Right renal cortex interstitium (tissue), 3 donors: ENCODE measurements at places on chromosomes 13 and 19. TPM values are rescaled to one million over a fixed set of nuclear protein-coding genes. Genes with fewer than 3 reads are reported as not detected.

GRCh38 chr19:33098055-33098534 lies 17.1 kb downstream of the GPATCH1 start:
- no peak for DNase-seq

DNA sequence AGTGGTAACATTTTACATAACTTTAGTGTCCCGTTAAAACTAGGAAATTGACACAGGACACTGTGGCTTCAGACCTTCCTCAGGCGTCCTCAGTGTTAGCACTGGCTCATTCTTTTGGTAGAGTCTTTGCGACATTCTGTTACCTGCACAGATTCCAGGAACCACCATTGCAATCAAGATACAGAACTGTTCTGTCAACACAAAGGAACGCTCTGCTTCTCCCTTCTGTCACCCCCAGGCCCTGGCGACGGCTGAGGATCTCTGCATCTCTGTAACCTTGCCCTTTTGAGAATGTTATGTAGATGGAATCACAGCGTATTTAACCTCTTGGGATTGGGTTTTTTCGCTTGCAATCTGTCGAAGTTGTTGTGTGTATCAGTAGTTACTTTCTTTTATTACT lies 22.6 kb downstream of the KDM4B start:
- DNase-seq: no peak

Gene NXNL1
- polyA plus RNA-seq: not detected

GRCh38 chr19:46631481-46631880 lies 4.5 kb downstream of the GNG8 start:
- DNase-seq: no peak

GRCh38 chr13:98556968-98557631 lies 19.8 kb downstream of the STK24 start:
- DNase-seq: no peak

Gene GRIN2D
- polyA plus RNA-seq: 0.38 TPM

Gene ZNF575
- 1.4 TPM for polyA plus RNA-seq

Gene SIGLEC5
- polyA plus RNA-seq: 0.48 TPM

Gene PRR36
- polyA plus RNA-seq: 4.5 TPM

Gene VSIG10L
- polyA plus RNA-seq: 4.4 TPM

DNA sequence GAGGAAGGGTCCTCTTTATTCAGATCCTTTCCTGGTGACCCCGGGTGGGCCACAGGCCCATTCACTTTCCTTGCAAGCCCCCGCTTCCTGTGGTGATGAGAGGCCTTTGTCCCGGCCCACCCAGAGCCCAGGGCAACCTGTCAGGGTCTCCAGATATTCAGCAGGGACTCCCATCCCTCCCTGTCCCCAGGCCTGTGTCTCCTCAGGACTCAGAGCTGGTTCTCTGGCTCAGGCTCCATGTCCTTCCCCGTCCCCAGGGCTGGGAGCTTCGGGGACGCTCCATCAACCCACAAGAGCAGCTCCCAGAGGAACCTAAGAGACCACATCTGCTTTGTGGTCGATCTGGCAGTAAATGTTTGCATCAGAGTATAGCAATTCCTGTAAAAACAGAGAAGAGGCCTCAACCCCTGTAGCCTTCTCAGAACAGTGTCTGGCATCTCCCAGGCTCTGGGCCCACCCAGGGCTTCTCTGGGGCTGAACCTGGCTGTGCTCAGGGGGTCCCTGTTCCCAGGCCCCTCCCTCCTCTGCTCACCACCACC lies 7.8 kb downstream of the CEACAM4 start:
- DNase-seq: no peak

Gene APOC1
- polyA plus RNA-seq: 10.9 TPM

Gene GPC6
- polyA plus RNA-seq: 71.0 TPM

Gene KLC3
- 0.97 TPM for polyA plus RNA-seq

Gene GPI
- 133 TPM for polyA plus RNA-seq

Gene MEGF8
- polyA plus RNA-seq: 37.9 TPM

- no peak for DNase-seq
Observed at GRCh38 chr19:55686311-55687050, 11.5 kb downstream of the EPN1 start.

DNA sequence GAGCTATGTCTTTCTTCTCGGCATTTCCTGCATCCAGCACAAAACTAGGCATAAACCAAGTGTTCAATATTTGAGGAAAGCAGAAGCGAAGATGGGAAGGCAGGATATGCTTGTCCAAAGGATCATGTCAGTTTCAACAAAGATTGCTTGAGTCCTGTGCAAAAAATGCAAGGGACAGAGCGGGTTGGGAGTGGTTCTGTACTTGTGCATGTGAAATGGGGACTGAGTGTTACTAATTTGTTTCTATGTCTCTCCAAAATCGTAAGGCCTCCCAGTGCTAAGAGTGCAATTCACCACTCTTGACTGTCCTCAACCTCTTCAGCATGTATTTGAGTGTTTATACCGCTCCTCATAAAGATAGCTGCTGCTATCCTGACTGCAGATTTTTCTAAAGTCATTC lies 166.2 kb downstream of the DLEU7 start:
- DNase-seq: no peak

DNA sequence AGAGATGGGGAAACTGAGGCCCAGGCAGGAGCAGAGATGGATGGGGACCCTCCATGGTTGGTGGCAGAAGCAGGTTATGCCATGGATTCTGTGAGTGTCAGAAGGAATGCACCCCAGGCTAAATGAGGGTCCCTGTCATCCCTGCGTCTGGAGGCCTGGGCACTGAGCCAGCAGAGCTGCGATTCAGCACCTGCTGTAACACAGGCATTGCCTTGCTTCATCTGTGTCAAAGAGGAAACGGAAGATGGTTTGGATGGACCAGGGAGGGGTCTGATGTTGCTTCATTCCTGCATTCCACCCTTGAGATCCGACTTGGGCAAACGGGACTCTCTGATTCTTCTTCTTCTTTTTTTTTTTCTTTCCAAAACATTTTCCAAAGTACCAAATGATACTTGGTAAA lies 1.2 kb downstream of the C5AR1 start:
- DNase-seq: no peak

Gene RYR1
- 4.6 TPM for polyA plus RNA-seq

Gene HCN2
- 0.25 TPM for polyA plus RNA-seq

GRCh38 chr13:36736119-36736726 lies 62.4 kb downstream of the SERTM1 start:
- DNase-seq: peak; percentile 40

DNA sequence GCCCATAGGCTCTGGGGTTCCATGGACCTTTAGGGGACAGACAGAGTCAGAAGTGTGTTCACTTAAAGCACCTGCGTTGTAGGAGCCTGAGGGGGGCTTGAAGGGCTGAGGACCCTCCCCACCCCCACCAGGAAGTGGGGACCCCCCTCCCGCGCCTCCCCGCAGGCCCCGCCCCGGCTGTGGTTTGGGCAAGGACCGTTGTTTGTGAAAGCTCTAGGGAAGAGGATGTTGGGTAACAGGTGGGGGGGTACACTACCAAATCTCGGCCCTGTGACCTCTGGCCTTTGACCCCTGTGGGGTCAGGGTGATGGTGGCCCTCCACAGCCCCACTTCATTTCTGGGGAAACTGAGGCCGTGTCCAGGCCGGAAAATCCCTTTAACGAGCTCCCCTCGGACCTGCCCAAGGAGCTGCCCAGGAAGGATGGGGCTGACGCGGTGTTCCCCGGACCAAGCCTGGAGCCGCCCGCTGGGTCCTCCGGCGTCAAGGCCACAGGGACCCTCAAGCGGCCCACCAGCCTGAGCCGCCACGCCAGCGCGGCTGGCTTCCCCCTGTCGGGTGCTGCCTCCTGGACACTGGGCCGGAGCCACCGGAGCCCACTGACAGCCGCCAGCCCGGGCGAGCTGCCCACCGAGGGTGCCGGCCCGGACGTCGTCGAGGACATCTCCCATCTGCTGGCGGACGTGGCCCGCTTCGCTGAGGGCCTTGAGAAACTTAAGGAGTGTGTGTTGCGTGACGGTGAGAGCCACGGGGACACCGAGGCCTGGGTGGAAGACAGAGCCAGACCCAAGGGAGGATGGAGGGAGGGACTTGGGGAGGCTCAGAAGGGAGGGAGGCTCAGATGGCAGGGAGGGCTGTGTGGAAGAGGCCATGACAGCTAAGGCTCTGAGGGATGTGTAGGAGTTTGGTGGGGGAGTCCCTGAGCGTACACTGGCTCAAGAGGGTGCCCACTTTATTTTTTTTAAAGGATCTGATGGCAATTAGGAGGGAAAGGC lies 1.3 kb downstream of the ARHGAP45 start:
- no peak for DNase-seq

DNA sequence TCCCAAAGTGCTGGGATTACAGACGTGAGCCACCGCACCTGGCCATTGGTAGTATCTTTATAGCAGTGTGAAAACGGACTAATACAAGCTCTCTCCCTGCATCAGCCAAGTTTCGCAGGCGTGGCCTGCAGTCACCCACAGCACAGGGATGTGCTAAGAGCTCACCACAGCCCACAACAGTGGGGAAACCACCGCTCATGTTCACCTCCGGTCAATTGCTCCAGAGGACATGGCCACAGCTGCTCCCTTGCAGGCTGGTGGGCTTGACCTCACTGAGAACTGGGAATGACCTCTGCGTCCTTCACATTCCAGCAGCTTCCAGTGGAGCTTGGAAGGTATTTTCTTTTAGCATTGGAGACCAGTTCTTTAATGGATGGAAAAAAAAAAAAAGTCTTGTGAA lies 156.4 kb downstream of the KCTD15 start:
- DNase-seq: no peak

DNA sequence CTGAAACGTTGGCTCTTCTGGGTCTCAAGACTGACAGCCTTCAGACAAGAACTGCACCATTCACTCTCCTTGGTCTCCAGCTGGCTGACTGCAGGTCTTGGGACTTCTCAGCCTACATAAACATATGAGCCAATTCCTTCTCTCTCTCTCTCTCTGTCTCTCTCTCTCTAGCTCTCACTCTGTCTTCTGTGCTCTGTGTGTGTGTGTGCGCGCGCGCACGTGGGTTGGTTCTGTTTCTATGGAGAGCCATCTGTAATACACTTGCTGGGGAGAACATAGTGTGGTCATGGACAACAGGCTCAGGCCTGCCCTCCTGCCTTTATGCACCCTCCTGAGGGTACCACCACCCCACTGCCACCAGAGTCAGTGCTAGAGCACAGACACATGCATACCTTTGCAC lies 13.7 kb upstream of the SERPINE3 start:
- DNase-seq: no peak

GRCh38 chr19:45146251-45146650 lies 14.5 kb downstream of the NKPD1 start:
- DNase-seq: no peak

Gene CYP2F1
- not detected for polyA plus RNA-seq

Gene DPF1
- 1.1 TPM for polyA plus RNA-seq

GRCh38 chr19:16327911-16328823 lies 3.5 kb downstream of the KLF2 start:
- no peak for DNase-seq

- DNase-seq: no peak
Observed at GRCh38 chr19:32718286-32718685, 1.3 kb upstream of the TDRD12 start.

- DNase-seq: no peak
Observed at GRCh38 chr13:100040196-100040595, 48.7 kb upstream of the PCCA start.

Gene IRGC
- not detected for polyA plus RNA-seq

DNA sequence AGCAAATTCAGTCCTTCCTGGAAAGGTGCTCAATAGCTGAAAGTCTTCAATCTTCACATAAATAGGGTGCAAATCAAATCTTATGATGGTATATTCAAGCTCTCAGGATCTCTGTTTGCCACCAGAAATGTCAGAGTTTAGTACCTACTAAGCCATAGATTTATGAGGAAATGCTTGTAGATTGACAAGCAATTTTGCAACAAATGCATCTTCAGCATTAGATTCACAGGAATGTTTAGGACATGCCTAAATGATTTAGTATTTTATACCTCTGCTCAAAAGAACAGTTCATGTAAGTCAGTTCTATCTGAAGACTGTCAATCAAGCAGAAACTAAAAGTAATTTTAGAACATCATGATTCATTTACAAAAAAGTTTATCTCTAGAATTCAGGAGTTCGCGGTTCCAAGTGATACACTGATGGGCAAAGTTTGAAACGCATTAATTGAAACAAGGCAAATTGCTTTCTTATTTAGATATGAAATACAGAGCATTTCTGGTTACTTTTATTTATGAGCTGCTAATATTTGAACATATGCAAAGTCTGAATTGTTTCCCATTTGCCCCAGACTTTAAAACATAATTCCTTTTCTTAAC lies 65.7 kb downstream of the DACH1 start:
- no peak for DNase-seq

- DNase-seq: no peak
Observed at GRCh38 chr13:41709511-41709910, 251.4 kb downstream of the VWA8 start.

GRCh38 chr13:33206425-33206824 lies 79.1 kb downstream of the STARD13 start:
- no peak for DNase-seq

- no peak for DNase-seq
Observed at GRCh38 chr19:48560095-48560530, 8.1 kb downstream of the SULT2B1 start.

DNA sequence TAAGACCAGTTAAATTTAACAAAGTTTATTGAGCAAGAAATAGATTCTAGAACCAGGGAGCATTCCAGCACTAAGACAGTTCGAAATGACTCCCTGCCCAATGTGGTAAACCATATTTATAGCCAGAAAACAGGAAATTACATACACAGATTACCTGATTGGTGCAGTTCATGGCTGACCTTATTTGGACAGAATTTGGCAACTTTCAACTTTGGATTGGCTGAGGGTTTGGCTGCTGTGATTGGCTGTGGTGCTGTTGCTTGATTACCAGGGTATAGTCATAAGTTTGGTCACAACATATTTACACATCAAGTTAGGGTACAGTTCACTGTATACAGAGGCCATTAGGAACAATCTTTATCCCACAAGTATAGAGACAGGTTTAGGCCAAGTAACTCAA lies 984.8 kb upstream of the MIR17HG start:
- DNase-seq: no peak

- no peak for DNase-seq
Observed at GRCh38 chr13:98478189-98479129, 98.4 kb downstream of the STK24 start.

Gene TFDP1
- polyA plus RNA-seq: 92.5 TPM

DNA sequence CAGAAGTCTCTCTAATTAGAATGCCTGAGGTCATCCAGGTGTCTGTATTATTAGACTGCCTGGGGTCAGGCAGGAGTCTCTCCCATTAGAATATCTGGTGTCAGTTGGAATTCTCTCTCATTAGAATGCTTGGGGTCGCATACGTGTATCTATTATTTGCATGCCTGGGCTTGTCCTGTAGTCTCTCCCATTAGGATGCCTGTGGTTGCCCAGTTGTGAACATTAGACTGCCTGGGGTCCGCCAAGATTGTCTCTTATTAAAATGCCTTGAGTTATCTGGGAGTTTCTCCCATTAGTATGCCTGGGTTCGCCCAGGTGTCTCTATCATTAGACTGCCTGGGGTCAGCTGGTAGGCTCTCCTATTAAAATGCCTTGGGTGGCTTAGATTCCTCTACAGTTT lies 1494.7 kb downstream of the UQCRFS1 start:
- DNase-seq: no peak

Gene IL17D
- 8.0 TPM for polyA plus RNA-seq

DNA sequence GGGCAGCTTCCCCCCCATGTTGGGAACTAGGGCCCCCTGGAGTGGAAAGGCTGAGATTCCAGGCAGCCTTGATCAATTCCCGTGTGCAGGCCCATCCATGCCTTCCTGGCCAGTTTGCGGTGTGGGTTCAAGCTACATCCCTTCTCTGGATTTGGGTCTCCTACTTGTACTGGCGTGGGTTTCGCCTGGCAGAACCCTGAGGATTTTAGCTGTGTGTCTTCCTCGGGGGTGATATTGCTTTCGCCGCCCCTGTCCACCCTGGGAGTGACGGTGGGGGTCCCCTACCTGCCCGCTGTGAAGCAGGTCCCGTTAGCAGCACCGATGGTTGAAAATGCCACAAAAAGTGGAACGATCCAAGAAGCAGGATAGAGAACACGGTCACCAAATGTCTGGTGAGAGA lies 11.4 kb downstream of the SLC7A9 start:
- DNase-seq: no peak

Gene SLC46A3
- 2.6 TPM for polyA plus RNA-seq
